ENCODE measurements at places on chromosomes 1 and 21. TPM values are rescaled to one million over a fixed set of nuclear protein-coding genes. Genes with fewer than 3 reads are reported as not detected.

Gene MAP3K21
- 15.4 TPM for total RNA-seq

Gene UMODL1
- total RNA-seq = 0.32 TPM

Gene WNT4
- 0.44 TPM for total RNA-seq

Gene FMN2
- total RNA-seq = 26.9 TPM

DNA sequence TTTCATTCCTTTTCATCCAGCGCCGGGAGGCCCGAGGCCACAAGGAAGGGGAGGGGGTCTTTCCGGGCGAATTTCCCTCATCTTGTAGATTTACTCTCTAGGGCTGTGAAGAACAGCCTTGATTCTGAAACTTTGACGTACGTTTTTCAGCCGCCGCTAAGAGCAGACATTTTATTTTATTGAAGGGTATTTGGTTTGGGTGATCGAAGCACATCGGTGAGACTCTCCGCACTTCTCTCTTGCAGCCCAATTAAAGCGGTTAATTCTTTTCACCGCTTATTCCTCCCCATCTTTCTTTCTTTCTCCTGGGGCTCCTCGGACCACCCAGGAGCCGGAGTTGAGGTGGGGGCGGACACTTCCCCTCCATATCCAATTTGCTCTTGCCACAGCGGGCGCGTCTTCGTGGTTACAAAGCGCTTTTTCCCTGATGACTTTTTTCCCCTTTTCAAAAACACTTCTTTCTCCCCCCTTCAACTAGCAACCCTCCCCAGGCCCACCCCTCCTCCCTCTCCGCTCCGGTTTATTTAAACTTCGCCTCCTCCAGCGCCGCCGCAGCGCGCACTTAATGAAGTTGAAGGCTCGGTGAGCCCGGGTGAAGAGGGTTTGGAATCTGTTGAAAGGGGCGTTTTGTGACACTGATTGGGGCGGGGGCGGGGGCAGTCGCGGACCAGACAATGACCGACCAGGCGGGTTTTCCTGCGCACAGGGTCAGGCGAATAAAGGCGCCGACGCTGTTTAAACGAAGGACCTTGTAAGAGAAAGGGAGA is 5.9 kb downstream of the FOXD2 start:
- no peaks in the 10 kb centered on the region for H3K36me3 ChIP-seq
- peaks cover 8% of the 10 kb centered on the region for H3K4me1 ChIP-seq

DNA sequence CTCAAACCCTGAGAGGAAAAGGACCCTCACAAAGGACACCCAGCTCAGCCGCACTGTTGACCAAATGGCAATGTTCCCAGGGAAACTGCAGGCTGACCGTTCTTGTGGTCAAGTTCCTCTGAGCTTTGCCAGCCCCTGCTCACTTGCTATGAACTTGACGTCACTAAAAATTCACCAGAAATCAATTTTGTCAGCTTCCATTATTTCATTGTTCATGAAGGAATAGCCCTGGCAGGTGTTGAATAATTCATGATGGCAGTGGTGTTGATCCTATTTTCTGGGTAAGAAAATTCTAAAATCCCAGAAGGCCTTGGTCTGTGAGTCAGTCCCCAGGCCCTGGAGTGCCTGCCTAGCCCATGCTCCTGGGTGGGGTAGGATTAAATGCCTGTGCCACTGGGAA is 318.9 kb downstream of the ZNF326 start:
- DNase-seq = no peak
- H3K4me1 ChIP-seq = no peaks in the 10 kb centered on the region
- peak overlapping the region; percentile 40 for H3K27ac ChIP-seq
- H3K27me3 ChIP-seq = no peaks in the 10 kb centered on the region
- no peak overlapping the region for H3K4me3 ChIP-seq

DNA sequence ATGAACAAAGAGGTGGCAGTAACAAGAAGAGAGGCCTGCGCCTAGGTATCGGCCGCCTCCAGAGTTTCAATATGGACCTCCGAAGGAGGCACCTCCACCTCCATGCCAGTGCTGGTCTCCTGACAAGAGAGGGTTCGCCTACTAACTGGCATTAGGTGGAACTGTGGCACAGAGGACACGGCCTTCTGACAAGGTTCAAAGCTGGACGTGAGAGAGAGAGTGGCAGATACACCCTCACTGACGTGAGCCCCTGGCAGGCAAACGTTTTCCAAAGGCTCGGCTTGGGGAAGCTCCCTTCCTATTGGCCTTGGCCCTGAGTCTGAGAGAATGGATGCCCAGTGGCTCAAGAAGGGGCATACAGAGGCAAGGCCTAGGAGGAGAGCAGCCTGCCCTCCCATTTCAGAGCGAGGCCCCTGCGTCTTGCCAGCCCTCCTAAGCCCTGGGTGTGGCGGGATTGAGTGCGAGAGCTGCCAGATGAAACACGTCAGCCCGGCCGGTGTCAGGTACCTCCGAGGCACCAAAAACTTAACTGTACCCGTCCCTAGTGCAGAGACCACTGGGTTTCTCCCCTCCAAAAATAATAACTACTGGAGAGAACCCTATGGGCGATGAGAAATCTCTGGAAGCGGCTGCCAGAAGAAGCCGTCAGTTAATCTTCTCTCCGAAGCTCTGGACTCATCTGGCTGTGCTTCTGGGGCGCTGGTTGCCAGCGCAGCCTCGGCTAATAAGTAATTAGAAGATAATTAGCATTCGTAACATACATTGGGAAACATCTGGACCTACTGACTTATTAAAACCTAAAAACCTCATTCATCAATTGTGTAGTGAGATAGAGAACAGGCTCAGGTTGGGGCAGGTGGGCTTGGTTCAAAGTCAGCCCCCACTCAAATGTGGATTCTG is 283.6 kb downstream of the NPHP4 start:
- H3K36me3 ChIP-seq = no peaks in the 10 kb centered on the region
- H3K27ac ChIP-seq = no peak overlapping the region
- H3K4me1 ChIP-seq = no peaks in the 10 kb centered on the region
- no peak overlapping the region for H3K4me3 ChIP-seq
- H3K27me3 ChIP-seq = no peaks in the 10 kb centered on the region

- no peak overlapping the region for H3K27ac ChIP-seq
- no peaks in the 10 kb centered on the region for H3K4me1 ChIP-seq
Observed at GRCh38 chr1:177024623-177025022, 139.9 kb downstream of the ASTN1 start.

- peaks cover 6% of the 10 kb centered on the region for H3K4me1 ChIP-seq
- H3K27ac ChIP-seq = no peak overlapping the region
- no peak for DNase-seq
- H3K4me3 ChIP-seq = no peak overlapping the region
Observed at GRCh38 chr1:178465011-178465410, 31.8 kb downstream of the CLEC20A start.

- no peak overlapping the region for H3K4me3 ChIP-seq
- no peaks in the 10 kb centered on the region for H3K4me1 ChIP-seq
- no peaks in the 10 kb centered on the region for H3K27me3 ChIP-seq
- H3K36me3 ChIP-seq = no peaks in the 10 kb centered on the region
Observed at GRCh38 chr1:61523229-61523628, 201.7 kb downstream of the TM2D1 start.

GRCh38 chr1:158121604-158122254 is 59.0 kb upstream of the CD1D start:
- peaks cover 2% of the 10 kb centered on the region for H3K4me1 ChIP-seq
- no peaks in the 10 kb centered on the region for H3K27me3 ChIP-seq
- H3K4me3 ChIP-seq = no peak overlapping the region
- peak; percentile 89 for DNase-seq
- no peaks in the 10 kb centered on the region for H3K36me3 ChIP-seq

Measured in endodermal cell (in vitro differentiated cells).